A172 (cell line): ENCODE measurements at places on chromosomes 5 and 9.

DNA sequence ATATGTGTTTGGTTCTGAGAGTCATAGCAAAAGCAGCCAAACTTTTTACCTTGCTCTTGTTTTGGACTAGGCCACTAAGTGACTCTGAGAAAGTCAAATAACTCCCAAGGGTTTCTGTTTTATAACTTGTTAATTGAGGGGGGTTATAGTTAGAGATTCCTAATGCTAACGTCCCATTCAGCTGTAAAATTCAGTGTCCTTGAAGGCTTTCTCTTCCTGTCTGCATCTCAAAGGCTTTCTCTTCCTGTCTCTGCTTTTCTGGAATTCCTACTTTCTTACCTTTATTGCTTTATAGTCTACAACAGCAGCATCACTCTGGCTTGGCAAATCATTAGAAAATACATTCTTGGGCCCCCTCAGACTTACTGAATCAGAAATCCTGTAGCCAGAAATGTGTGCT, 479.5 kb upstream of the SEMA6A start:
- DNase-seq = no peak

- no peak for DNase-seq
These were observed 29.5 kb downstream of the TPPP start for GRCh38 chr5:663436-664342.

DNA sequence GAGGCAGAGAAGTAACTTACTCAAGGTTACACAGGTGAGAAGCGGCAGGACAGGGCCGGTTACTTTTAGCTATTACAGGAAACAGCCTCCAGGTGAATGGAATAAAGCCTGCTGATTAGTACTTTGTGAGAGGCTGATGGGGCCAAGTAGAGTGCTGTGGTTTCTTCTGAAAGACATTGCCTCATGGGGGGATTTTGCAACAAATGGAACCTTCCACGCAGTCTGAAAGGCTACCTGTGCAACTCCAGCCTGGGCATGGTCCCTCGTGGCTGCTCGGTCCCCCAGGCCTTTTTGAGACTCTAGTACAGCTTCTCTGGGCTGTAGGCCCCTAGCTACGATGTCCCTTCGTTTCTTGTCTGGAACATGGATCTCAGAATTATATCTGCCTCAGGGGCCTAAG, 2.0 kb downstream of the TMEM268 start:
- DNase-seq = no peak

- no peak for DNase-seq
These were observed 17.8 kb downstream of the HINT1 start for GRCh38 chr5:131147258-131147657.

DNA sequence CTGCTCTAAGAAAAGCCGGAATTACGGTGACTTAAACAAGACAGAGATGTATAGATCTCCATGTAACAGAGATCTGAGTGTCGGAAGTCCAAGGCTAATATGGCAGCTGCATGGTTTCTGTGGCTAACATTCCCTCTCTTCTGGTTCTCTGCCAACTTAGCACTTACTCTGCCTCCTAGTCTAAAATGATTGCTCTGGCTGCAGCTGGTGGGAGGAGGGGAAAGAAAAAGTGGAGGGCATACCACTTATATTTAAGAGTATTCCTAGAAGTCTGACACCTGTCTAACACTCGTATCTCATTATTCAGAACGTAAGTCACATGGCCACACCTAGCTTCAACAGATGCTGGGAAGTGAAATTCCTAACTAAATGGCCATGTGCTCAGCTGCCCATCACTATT, 551.5 kb upstream of the TLE4 start:
- DNase-seq = no peak

- no peak for DNase-seq
These were observed 68.3 kb downstream of the IL6ST start for GRCh38 chr5:55926476-55926875.

DNA sequence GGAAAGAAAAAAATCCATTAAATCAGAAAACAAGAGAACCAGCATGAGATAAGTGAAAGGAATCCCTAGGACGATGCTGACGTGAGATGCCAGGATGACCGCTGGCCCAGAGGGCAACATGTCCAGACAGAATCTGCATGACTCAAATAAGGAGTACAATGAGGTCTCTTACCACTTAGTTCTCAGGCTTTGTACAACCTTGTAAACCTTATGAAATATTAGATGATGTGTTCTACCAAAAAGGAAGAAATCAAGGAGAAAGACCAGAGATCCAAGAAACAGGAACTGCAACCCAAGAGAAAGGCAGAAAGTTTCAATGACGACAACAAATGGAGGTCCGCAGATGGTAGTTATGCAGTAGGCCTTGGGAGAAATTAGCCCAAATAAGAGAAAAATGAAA, 2.8 kb upstream of the GPR150 start:
- no peak for DNase-seq

DNA sequence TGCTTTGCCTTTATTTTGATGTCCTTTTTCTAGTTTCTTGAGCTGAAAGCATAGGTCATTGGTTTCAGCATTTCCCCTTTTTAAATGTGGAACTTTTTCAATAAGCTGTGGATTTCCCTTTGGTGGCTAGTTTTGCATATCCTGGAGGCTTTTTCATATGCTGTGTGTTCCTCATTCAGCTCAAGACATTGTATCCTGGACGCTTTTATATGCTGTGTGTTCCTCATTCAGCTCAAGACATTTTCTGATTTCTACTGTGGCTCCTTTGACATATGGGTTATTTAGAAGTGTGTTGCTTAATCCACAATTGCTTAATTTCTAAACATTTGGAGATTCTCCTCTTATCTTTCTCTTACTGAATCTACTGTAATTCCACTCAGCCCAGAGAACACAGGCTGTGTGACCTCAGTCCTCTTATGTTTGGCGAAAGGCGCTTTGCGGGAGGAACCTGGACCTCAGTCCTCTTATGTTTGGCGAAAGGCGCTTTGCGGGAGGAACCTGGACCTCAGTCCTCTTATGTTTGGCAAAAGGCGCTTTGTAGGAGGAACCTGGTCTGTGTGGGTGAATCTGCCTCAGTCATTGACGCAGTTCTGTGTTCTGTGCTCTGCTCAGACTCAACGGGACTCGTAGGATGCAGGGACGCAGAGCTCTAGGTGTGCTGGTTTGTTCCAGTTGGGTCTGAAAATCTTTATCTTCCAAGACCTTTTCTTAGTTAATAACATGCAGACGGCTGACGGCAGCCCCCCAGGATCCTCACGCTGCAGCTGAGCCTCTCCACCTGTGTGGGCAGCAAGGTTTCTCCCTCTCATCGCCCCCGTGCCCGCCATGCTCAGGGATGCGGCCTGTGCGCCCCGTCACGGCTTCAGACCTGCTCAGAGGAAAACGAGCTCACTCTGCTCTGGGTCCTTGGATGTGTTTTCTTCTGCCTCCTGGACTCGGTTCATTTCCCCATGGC, 6.0 kb upstream of the SLC9A3 start:
- DNase-seq = no peak
